ENCODE measurements at places on chromosomes 5 and 9. TPM values are rescaled to one million over a fixed set of nuclear protein-coding genes. Genes with fewer than 3 reads are reported as not detected.

DNA sequence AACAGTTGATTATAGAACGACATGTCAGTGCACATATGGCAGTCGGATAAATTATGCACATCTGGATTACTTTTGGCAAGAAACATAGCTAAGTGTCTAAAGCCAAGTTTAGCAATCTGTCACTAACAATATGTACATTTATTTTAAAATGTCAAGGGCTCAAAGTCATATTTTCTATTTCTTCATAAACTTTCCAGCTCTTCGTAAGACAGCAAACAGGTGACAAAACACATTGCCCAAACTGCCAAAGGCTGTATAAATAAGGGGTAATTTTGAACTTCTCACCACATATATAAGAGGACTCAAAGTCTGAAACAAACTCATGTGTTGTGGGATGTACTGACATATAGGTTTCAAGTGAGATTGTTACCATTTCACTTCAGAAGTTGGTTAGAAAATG is 237.2 kb downstream of the ARL15 start:
- DNase-seq: no peak

- DNase-seq: no peak
Measured at GRCh38 chr9:106218854-106219253, 524.5 kb downstream of the TMEM38B start.

- no peak for DNase-seq
Measured at GRCh38 chr5:89313044-89313443, 430.1 kb upstream of the MEF2C start.

DNA sequence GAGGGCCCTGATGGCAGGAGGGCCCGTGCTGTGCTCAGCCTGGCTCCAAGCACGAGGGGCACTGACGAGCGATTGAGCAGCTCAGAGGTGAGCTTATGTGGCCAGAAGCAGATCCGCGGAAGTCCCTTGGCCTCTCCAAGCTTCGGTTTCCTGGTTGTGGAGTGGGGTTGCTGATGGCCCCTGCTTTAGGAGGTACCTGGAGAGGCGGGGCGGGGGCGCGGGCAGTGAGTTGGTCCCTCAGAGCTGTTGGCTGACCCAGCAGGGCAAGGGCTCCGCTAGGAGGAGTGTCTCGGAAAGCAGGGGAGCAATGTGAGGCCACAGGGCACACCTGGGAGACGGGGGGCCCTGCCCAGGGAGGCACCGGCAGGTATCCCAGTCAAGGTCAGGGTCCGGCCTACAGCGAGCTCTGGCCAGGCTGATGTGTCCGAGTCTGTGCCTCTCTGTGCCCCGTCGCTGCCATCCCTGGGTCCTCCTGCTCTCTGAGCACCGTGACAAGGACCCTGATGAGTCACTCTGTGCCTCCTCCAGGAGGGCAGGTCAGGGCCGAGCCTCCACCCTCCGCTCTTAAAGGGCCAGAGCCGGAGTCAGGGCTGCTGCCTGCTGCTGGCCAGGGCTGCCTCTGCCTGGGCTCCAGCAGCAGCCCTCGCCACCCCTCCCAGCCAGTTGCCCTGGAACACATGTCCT is 14.8 kb downstream of the NCS1 start:
- DNase-seq: no peak

- no peak for DNase-seq
Measured at GRCh38 chr5:93874080-93874479, 132.7 kb upstream of the POU5F2 start.

GRCh38 chr5:66517351-66517750 is 78.8 kb upstream of the MAST4 start:
- DNase-seq: no peak

- DNase-seq: no peak
Measured at GRCh38 chr9:36318212-36318802, 60.1 kb upstream of the GNE start.

GRCh38 chr5:10838038-10838437 is 77.0 kb upstream of the DAP start:
- DNase-seq: no peak

DNA sequence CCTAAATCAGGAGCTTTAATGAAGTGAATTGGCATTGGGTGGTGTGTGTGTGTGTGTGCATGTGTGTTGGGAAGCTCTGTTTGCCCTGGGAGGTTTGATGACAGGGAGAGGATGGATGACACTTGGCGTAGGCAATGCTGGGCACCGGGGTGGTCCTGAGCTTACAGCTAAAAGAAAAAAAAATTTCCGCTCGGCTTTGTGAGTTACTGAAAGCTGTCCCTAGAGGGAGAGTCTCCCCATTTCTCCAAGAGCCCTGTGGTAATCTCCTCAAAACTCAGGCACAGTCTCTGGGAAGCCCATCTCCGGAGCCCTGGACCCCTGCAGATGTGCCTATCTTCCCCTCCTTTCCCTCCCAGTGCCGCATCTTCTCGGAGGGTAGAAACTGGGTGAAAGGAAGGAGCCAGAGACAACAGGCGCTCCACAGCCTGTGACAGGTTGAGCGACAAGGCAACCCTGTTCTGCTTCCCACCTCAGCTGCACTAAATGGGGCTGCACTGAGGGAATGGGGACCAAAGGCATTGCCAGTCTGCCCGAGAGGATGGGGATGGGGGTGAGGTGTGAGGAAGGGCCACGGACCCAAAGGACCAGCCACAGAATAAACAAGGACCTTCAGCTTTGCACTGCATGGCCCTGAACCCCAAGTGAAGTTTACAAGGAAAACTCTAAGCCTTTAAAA is 35.8 kb upstream of the TIFAB start:
- DNase-seq: no peak

- peak; percentile 73 for DNase-seq
Measured at GRCh38 chr9:136010176-136010575, 49.0 kb upstream of the UBAC1 start.

GRCh38 chr9:94557376-94557775 is 2.5 kb downstream of the PCAT7 start:
- no peak for DNase-seq

GRCh38 chr9:81671880-81672280 is 17.5 kb downstream of the TLE1 start:
- no peak for DNase-seq

GRCh38 chr9:96566498-96567202 is 53.0 kb downstream of the CDC14B start:
- peak; percentile 95 for DNase-seq

The CDH6 gene
- 0.73 TPM for total RNA-seq

The GGTA1 gene
- 25.5 TPM for total RNA-seq

The DIRAS2 gene
- total RNA-seq: not detected

The HSPB3 gene
- total RNA-seq: not detected

The C8G gene
- total RNA-seq: not detected

The CKS2 gene
- total RNA-seq: 27.3 TPM

The PCDHGA12 gene
- total RNA-seq: 6.3 TPM

The STKLD1 gene
- total RNA-seq: 0.34 TPM
